Kidney (tissue), 22 donors: ENCODE measurements at places on chromosomes 3 and 15. TPM values are rescaled to one million over a fixed set of nuclear protein-coding genes. Genes with fewer than 3 reads are reported as not detected.
A peak's percentile ranks its signal among the peaks of the same experiment; 100 is the strongest.

- no peaks in the 10 kb centered on the region for H3K27me3 ChIP-seq
- H3K27ac ChIP-seq, result peak overlapping the region; percentile 44
- H3K4me3 ChIP-seq, result no peak overlapping the region
- no peak for DNase-seq
- no peaks in the 10 kb centered on the region for H3K4me1 ChIP-seq
These were observed 11.8 kb downstream of the CACNA1D start for GRCh38 chr3:53506110-53506762.

DNA sequence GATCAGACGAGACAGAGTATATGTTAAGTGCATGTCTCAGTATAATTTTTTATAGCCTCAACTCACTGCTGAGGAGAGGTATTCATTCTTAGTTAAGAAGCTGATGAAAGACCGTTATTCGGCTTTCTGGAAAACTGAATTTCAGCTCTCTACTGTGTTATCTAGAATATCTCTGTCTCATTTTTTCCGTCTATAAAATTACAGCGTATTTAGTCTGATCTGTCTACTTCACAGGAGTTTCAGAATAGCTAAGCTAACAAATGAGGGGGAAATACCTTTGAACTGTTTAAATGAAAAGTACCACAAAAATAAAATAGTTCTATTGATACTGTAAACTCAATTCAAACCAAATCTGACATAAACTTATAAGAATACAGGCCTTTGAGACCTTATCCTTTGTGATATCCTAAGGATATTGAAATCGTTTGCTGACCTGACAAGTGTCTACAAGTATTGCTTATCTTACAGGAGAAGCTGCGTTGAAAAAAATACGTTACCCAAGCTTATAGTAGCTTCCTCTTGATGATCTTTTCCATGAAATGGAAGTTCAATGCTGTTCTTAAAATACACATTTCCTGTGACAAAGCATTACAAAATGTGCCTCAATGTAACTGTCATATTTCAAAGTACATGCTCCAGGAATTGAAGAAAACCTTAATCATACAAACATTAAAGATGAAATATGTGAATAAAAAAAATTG is 104.6 kb downstream of the IL1RAP start:
- H3K36me3 ChIP-seq, result no peaks in the 10 kb centered on the region
- DNase-seq, result no peak
- H3K27ac ChIP-seq, result no peak overlapping the region
- H3K4me1 ChIP-seq, result no peaks in the 10 kb centered on the region
- H3K27me3 ChIP-seq, result no peaks in the 10 kb centered on the region

- H3K27me3 ChIP-seq, result no peaks in the 10 kb centered on the region
- H3K4me1 ChIP-seq, result peaks cover 3% of the 10 kb centered on the region
- H3K36me3 ChIP-seq, result no peaks in the 10 kb centered on the region
- H3K4me3 ChIP-seq, result no peak overlapping the region
These were observed 118.0 kb downstream of the ABI3BP start for GRCh38 chr3:100875239-100875638.

DNA sequence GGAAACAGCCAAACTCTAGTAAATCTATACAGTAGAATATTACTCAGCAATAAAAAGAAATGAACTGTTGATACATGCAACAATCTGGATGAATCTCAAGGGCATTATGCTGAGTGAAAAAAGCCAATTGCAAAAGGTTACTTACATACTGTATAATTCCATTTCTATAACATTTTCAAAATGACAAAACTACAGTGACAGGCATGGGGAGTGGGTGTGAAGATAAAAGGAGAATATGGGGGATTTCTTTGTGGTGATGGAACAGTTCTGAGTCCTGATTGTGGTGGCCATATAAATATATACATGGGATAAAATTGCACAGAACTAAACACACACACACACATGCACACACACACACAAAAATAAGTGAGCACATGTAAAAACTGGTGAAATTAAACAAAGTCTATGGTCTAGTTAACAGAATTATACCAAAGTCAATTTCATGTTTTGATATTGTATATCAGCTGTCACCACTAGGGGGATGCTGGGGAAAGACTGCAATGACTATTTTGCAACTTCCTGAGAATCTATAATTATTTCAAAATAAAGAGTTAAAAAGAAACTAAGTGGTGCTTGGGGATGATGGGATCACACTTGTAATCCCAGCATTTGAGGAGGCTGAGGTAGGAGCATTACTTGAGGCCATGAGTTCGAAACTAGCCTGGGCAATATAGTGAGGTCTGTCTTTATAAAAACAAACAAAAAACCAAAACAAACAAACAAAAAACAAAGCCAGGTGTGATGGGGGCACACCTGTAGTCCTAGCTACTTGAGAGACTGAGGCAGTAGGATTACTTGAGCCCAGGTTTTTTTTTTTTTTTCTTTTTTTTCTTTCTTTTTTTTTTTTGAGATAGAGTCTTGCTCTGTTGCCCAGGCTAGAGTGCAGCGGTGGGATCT is 66.0 kb downstream of the SPTSSB start:
- H3K4me1 ChIP-seq, result no peaks in the 10 kb centered on the region
- DNase-seq, result no peak
- no peaks in the 10 kb centered on the region for H3K36me3 ChIP-seq
- H3K4me3 ChIP-seq, result no peak overlapping the region
- H3K27ac ChIP-seq, result no peak overlapping the region

DNA sequence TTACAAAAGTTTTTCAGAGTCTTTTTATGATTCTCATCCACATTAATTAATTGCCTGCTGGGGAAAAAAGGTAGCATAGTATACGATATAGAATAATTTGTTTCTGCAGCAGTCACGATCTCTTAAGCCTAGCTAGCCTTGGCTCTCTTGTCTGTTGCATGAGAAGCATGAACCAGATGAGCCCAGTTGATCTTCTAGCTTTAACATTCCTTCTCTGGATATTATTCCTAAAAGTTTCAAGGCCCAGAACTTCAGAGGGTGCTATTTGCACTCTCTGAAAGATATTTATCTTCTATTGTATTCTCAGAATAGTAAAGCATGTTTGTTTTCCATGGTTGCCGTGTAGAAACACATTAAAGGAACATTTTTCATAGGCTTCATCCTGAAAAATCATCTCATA is 69.3 kb downstream of the BTLA start:
- no peaks in the 10 kb centered on the region for H3K27me3 ChIP-seq
- H3K36me3 ChIP-seq, result no peaks in the 10 kb centered on the region
- DNase-seq, result no peak

- no peak overlapping the region for H3K4me3 ChIP-seq
- H3K4me1 ChIP-seq, result no peaks in the 10 kb centered on the region
- no peak for DNase-seq
- no peaks in the 10 kb centered on the region for H3K36me3 ChIP-seq
- no peaks in the 10 kb centered on the region for H3K27me3 ChIP-seq
These were observed 7.7 kb upstream of the RFTN1 start for GRCh38 chr3:16520970-16521881.

DNA sequence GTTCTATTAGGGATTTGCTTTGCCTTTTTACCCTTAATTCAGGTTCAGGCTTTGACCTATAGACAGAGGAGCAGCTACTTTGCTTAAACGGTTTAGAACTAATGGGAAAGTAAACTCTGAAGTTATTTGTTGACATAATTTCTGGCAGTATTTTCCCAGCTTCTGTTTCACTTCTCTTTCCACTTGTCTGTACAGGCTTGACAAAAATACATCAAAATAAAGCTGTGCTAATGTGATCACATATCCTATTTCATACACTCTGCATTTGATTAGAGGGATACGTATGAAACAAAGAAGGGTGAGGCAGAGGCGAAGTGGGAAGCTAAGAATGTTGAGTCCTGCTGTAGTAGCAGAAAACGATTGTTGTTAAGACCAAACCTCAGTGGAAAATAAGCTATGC is 389.1 kb upstream of the RARB start:
- H3K36me3 ChIP-seq, result no peaks in the 10 kb centered on the region
- H3K27me3 ChIP-seq, result no peaks in the 10 kb centered on the region
- H3K4me3 ChIP-seq, result no peak overlapping the region

DNA sequence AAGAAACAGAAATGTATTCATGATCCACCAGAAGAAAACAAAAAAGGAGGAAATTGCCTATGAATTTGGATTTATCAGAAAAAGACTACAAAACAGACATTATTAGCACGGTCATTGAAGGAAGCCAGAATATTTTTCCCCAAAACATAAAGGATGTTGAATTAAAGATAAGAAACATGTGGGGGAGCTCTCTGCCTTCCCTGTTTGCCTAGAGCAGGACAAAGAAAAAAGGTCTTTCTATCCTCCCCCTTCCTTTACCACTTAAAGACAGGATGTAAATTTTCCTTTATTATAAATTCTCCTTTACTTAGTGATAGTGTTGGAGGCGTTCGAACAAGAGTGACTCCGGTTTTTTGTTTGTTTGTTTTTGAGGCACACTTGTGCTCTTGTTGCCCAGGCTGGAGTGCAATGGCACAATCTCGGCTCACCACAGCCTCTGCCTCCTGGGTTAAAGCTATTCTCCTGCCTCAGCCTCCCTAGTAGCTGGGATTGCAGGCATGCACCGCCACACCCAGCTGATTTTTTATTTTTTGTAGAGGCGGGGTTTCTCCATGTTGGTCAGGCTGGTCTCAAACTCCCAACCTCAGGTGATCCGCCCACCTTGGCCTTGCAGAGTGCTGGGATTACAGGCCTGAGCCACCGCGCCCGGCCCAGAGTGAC is 14.9 kb upstream of the RPN1 start:
- no peak for DNase-seq
- no peaks in the 10 kb centered on the region for H3K27me3 ChIP-seq
- no peak overlapping the region for H3K4me3 ChIP-seq
- H3K27ac ChIP-seq, result no peak overlapping the region

GRCh38 chr3:124059580-124059979 is 67.7 kb upstream of the ROPN1 start:
- no peaks in the 10 kb centered on the region for H3K36me3 ChIP-seq
- no peak for DNase-seq
- no peaks in the 10 kb centered on the region for H3K27me3 ChIP-seq
- no peak overlapping the region for H3K27ac ChIP-seq
- no peak overlapping the region for H3K4me3 ChIP-seq

DNA sequence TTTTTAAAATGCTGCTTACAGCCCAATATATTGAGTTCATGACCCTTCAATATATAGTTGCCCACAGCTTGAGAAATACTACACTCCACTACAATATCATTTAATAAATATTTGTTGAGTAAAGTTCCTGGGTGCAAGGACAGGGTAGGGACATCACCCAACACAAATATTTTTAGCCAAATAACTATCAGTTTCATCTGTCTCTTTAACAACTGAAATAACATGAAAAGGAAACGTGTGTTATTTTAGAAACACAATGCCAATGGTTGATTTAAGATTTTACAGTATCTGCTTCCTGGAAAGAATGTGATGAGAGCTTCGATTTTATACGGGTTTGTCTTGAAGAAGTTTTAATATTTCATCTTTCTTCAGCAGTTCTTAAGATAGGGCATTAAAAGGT is 67.7 kb upstream of the CDV3 start:
- no peaks in the 10 kb centered on the region for H3K27me3 ChIP-seq
- no peaks in the 10 kb centered on the region for H3K4me1 ChIP-seq
- DNase-seq, result no peak
- no peak overlapping the region for H3K27ac ChIP-seq

DNA sequence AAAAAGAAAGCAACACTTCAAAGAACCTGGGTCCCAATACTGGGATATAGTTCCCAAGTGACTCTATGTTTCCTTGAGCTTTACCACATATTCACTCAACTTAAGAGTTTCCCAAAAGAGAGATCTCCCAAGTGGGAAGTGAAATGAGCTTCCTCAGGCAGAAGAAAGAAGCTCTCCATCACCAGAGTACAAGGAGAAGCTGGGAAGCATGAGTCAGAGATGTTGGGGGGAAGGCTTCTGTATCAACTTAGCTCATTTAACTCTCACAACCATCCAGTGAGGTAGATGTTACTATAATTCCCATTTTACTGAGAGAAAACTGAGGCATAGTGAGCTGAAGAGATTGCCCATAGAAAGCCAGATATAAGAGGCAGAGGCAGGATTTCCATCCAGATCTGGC is 47.0 kb upstream of the TRIM42 start:
- DNase-seq, result no peak
- no peak overlapping the region for H3K27ac ChIP-seq
- no peaks in the 10 kb centered on the region for H3K27me3 ChIP-seq
- H3K4me1 ChIP-seq, result no peaks in the 10 kb centered on the region

- no peak overlapping the region for H3K27ac ChIP-seq
- H3K4me3 ChIP-seq, result peak overlapping the region; percentile 43
- H3K4me1 ChIP-seq, result no peaks in the 10 kb centered on the region
- peak; percentile 50 for DNase-seq
- H3K27me3 ChIP-seq, result no peaks in the 10 kb centered on the region
These were observed 210.2 kb downstream of the ADAMTS17 start for GRCh38 chr15:100131321-100132224.

ADAMTS7 gene
- total RNA-seq, result 3.1 TPM

ZNF774 gene
- 3.1 TPM for total RNA-seq

SLC35G2 gene
- 5.4 TPM for total RNA-seq

BLOC1S6 gene
- total RNA-seq, result 35.0 TPM

CLRN1 gene
- total RNA-seq, result not detected

HTR3E gene
- total RNA-seq, result not detected

MKRN3 gene
- not detected for total RNA-seq

ZNF385D gene
- 8.9 TPM for total RNA-seq

UCN2 gene
- total RNA-seq, result not detected
